ENCODE measurements at places on chromosomes 3 and 15. TPM values are rescaled to one million over a fixed set of nuclear protein-coding genes. Genes with fewer than 3 reads are reported as not detected.

The JAGN1 gene
- 33.6 TPM for total RNA-seq

- peaks cover 71% of the 10 kb centered on the region for H3K27me3 ChIP-seq
- no peak for DNase-seq
- H3K4me1 ChIP-seq = peaks cover 21% of the 10 kb centered on the region
These were observed 716 bp upstream of the ISLR2 start for GRCh38 chr15:74129586-74130154.

DNA sequence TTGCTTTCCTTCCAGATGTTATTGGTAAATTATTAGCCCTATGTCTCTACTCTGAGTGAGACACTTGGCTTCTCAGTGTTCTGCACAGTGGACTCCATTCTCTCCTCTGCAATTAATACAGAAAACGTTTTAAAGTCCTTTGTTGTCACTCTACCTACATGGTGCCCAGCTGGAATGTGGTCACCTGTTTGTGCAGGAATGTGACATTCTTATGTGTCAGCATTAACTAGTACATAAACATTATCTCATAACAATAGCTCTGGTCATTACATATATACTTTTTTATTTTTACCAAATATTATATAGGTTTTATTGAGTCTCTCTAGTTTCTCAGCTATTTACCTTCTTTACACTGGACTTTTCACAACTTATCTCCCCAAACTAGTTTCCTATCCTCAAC lies 147.0 kb upstream of the KCNMB2 start:
- peaks cover 13% of the 10 kb centered on the region for H3K4me1 ChIP-seq
- DNase-seq = no peak
- H3K36me3 ChIP-seq = no peaks in the 10 kb centered on the region
- no peak overlapping the region for H3K27ac ChIP-seq
- H3K27me3 ChIP-seq = no peaks in the 10 kb centered on the region
- H3K4me3 ChIP-seq = no peak overlapping the region

DNA sequence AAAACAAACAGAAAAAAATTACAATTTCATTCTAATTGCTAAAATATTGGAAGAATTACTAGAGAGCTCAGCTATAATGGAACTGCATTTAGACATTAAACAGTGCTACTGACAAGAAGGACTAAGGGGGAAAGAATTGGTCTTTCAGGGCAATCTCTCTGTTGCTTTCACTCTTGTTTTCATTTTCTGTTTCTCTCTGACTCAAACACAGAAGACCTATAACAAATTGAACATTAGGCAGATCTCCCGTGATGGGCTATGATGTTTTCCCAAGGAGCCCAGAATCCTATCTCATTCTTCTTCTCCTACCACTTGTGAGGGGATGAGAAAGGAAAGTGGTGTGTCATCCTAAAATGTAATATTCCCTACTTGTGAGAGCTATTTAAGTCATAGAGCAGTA lies 358.0 kb upstream of the TGFBR2 start:
- no peak overlapping the region for H3K4me3 ChIP-seq
- no peak for DNase-seq
- H3K27me3 ChIP-seq = no peaks in the 10 kb centered on the region
- no peak overlapping the region for H3K27ac ChIP-seq
- H3K4me1 ChIP-seq = no peaks in the 10 kb centered on the region

The MME gene
- 55.5 TPM for total RNA-seq
